NCI-H2081 treated with DMSO at 0.1 percent for 48 hours (cell line): ENCODE measurements at places on chromosomes 6 and 20.

GRCh38 chr20:20489054-20489453, 121.2 kb downstream of the INSM1 start:
- DNase-seq: no peak

- peak; percentile 21 for DNase-seq
These were observed 32.0 kb downstream of the ARHGAP40 start for GRCh38 chr20:38633577-38634093.

GRCh38 chr6:64175296-64175695, 539.7 kb downstream of the PHF3 start:
- DNase-seq: no peak

DNA sequence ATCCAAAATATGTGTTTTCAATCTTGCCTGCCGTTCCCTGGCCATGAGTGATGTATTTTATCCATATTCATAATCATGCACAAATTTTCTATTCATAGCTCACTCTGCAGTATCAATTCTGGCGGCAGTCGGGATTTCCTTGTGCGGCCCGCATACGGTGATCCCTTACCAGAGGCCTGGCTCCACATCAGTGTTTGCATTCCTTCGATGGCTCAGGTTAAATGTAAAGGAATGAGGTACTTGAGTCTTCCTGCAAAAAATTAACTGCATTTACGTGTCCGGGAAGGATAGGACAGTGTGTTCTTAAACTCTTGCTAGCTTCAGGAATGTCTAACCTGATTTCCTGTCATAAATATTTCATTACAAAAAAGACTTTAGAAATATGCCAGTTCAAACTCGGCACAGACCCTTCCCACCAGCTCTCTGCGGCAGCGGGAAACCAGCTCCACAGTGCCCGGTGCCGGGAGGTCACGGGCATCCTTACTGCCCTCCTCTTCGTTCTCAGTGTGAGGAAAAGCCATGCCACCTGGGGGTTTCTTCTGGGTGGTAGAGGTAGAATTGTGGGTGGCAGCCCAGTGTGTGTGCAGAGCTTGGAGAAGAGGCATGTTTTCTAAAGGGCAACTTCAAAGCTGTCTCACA, 154.5 kb downstream of the MOXD1 start:
- DNase-seq: no peak

DNA sequence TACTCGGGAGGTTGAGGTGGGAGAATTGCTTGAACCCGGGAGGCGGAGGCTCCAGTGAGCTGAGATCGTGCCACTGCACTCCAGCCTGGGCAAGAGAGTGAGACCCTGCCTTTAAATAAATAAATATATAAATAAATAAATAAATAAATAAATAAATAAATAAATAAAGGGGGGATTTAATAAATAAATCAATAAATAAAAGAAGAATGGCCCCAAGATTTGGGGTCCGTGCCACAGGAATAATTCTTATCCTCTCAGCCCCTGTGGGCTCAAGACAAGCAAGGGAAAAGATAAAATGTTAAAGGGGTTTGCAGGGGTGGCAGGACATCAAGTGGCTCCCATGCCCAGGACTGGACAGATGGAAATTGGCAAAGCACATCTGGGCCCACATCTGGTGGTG, 31.2 kb upstream of the MDFI start:
- DNase-seq: no peak

DNA sequence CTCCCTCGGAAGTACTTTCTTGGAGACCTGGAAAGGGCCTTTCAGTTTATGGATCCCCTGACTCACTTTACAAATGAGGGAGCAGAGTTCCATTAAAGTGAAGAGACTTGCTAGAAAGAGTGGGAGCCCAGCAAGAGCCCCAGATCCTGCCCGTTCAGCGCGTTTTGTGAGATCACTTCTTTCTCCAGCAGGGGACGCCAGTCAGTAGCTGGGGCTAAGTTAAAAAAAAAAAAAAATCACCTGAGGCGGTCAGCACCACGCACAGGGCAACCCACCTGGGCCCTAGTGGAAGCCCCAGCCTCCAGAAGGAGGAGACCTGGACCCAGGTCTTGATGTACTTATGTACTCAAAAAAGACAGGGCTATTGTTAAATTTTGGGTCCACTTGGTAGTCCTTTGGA, 274.5 kb upstream of the RNF24 start:
- no peak for DNase-seq

- DNase-seq: no peak
These were observed 8.9 kb upstream of the TAAR5 start for GRCh38 chr6:132598473-132598872.

- no peak for DNase-seq
These were observed 126.6 kb downstream of the VEGFA start for GRCh38 chr6:43896329-43897255.

GRCh38 chr6:110201151-110201884, 21.1 kb downstream of the CDC40 start:
- DNase-seq: no peak

DNA sequence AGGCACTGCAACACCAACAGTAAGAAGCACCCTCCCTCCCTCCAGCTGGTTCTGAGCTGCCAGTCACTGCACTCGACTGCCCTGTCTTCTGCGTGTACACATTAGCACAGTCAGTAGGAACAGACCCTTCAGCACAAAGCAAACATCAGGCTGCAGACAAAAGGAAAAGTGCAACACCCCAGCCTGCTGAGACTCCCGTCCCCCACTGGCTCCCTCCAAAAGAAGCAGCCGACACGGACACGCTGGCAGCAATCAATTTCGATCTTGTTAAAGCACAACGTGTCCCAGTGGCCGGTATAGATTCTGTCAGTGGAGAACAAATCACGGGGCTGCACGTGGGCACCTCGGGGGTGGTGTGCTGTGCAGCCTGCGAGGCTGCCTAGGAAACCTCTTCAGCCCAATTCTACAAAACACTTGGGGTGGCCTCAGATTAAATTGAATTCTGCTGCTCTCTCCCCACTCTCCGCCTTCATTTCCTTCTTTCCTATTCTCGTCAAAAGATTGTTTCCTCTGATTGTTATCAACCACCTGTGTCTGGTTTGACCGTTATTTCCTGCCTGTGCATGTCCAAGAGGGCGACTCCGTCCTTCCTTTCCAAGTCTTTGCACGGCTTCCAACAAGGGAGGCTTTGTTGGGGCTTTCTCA, 38.7 kb downstream of the TRAF3IP2 start:
- DNase-seq: peak; percentile 57

GRCh38 chr6:47195011-47195650, 114.6 kb downstream of the TNFRSF21 start:
- DNase-seq: no peak

- DNase-seq: no peak
These were observed 12.7 kb upstream of the SMOC2 start for GRCh38 chr6:168428052-168428826.

GRCh38 chr20:9441948-9442347, 72.4 kb upstream of the LAMP5 start:
- DNase-seq: no peak

DNA sequence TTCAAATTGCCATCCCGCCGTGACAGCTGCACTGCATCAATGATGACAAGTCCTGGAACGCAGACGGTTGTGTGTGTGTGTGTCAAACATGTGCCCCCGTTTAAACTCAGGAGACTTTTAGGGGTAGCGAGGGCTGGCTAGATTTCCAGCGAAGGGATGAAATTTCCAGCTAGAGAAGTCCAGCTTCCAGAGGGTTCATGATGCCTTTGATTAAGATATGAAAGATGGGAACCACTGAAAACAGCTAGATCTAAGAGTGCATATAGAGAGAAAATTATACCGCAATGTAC, 644 bp downstream of the KIZ start:
- no peak for DNase-seq

GRCh38 chr6:34223381-34223955, 13.2 kb upstream of the HMGA1 start:
- DNase-seq: no peak

GRCh38 chr6:167827583-167828324, 1.0 kb downstream of the AFDN start:
- DNase-seq: no peak

DNA sequence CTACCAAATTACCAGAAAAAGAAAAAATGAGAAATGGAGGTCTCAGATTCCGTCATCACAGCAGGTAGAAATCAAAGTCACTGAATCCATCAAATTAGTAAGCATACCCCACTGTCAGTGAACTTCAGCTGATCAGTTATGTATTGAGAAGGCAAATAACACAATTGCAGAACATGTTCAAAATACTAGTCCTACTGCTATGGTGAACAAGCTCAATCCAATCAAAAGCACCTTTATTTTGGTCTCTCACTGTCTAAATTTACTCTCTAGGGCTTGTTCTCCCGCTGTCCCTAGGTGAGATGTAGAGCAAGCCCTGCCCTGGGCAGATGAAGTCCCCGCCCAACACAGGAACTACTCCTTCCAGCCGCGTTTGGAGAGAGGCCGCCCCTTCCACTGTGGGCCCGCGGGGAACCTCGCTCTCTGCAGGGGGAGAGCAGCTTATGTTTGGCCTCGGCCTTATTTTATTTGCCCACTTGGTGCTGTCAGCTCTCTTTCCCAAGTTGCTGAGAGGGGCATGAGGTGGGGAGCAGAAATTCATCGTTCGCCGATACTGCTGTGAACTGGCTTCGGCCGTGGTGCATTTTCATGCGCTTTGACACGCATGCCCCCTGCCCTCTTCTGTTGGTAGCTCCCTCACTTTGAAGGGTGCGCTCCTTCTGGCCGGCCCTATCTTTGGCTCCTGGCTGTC, 14.3 kb upstream of the MAP1LC3A start:
- no peak for DNase-seq
